ENCODE measurements at places on chromosomes 13 and 19. TPM values are rescaled to one million over a fixed set of nuclear protein-coding genes. Genes with fewer than 3 reads are reported as not detected.

Gene PDX1
- not detected for total RNA-seq

Gene PRKCG
- total RNA-seq = not detected

Gene DCLK1
- total RNA-seq = 8.3 TPM

Gene ZNF540
- total RNA-seq = 8.4 TPM

Gene APOC4
- total RNA-seq = not detected

Gene ADM5
- total RNA-seq = 2.1 TPM

Gene CHST8
- 0.28 TPM for total RNA-seq

Gene ATP4B
- 0.16 TPM for total RNA-seq

Gene APC2
- total RNA-seq = 0.25 TPM

Gene HIPK4
- total RNA-seq = 0.09 TPM

Gene ZIC2
- total RNA-seq = 1.4 TPM

Gene PRTN3
- total RNA-seq = not detected

Gene ZNF541
- 0.69 TPM for total RNA-seq

Gene TMEM145
- total RNA-seq = not detected

Gene SELENOV
- not detected for total RNA-seq

Gene USHBP1
- total RNA-seq = 8.9 TPM

Gene PRMT1
- 119 TPM for total RNA-seq

Gene PLPPR3
- not detected for total RNA-seq

Gene KLF5
- total RNA-seq = 52.7 TPM

Gene BST2
- total RNA-seq = 89.6 TPM

Gene PROZ
- not detected for total RNA-seq

Gene WDR83
- total RNA-seq = 10.5 TPM

Gene TUBA3C
- not detected for total RNA-seq

Gene IFNL3
- total RNA-seq = not detected

Gene FFAR2
- 0.22 TPM for total RNA-seq

Gene ZNF729
- not detected for total RNA-seq

Gene AKT1S1
- 33.7 TPM for total RNA-seq

Gene CGB1
- total RNA-seq = not detected

Gene ATXN8OS
- not detected for total RNA-seq

Gene CCL25
- not detected for total RNA-seq

Gene TSHZ3
- 8.4 TPM for total RNA-seq

Gene HSD17B14
- total RNA-seq = 5.2 TPM

Gene KLK12
- total RNA-seq = not detected

Gene RGCC
- 12.9 TPM for total RNA-seq

Gene CCDC8
- total RNA-seq = 18.9 TPM

Gene PTPRH
- 2.8 TPM for total RNA-seq

Gene OBI1
- 9.9 TPM for total RNA-seq

Gene ODAD3
- 1.5 TPM for total RNA-seq

Gene LRG1
- 26.4 TPM for total RNA-seq

Gene PODNL1
- 3.0 TPM for total RNA-seq

Gene WASF3
- total RNA-seq = 18.5 TPM

Gene FAM216B
- total RNA-seq = 0.09 TPM

Gene TMEM255B
- 29.3 TPM for total RNA-seq

Gene YJEFN3
- total RNA-seq = 3.7 TPM

Gene COX6B2
- total RNA-seq = 3.8 TPM

Gene OR7D4
- not detected for total RNA-seq

Gene CFAP97D2
- total RNA-seq = not detected

Gene SHISA7
- not detected for total RNA-seq

Gene IZUMO1
- 0.79 TPM for total RNA-seq

Gene CYP4F8
- not detected for total RNA-seq

Gene NLRP9
- total RNA-seq = 0.09 TPM

Gene LEUTX
- total RNA-seq = not detected

Gene ZNF578
- total RNA-seq = 3.7 TPM

Gene SIX5
- total RNA-seq = 19.4 TPM

Gene MEIS3
- total RNA-seq = 7.6 TPM

Gene CLDND2
- 1.1 TPM for total RNA-seq

Data from kidney (tissue), 22 donors.